ENCODE measurements at places on chromosomes 7 and 10.

DNA sequence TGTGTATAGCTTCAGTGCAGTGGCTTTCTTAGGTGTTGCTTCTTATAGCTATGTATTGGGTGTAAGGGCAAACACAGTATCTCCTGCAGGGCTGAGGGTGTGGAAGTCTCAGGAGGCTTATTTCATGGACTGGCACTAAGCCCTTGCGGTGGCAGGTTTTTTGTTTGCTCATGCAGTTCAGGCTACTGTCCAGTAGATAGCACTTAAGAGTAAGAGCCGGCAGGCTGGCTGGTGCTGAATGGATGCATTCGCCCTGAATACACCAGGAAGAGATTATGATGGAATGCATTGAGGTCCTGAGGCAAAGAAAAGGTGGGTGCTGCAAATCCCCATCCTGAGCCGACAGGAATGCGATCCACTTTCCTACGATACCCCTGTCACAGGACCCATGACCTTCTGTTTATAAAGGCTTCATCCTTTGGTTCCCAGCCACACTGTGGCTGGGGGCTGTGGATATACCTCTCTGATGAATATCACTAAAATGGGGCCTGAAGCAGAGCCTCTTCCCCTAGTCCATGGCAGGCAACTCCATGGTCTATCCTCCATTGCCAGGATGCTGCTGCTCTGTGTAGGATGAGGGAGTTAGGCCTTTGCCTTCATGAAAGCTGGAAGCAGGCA lies 44.9 kb downstream of the ANXA8 start:
- no peak for DNase-seq

GRCh38 chr7:8232999-8233847 lies 28.7 kb downstream of the ICA1 start:
- DNase-seq: no peak

- DNase-seq: no peak
These were observed 60.9 kb downstream of the BAMBI start for GRCh38 chr10:28738200-28738599.

DNA sequence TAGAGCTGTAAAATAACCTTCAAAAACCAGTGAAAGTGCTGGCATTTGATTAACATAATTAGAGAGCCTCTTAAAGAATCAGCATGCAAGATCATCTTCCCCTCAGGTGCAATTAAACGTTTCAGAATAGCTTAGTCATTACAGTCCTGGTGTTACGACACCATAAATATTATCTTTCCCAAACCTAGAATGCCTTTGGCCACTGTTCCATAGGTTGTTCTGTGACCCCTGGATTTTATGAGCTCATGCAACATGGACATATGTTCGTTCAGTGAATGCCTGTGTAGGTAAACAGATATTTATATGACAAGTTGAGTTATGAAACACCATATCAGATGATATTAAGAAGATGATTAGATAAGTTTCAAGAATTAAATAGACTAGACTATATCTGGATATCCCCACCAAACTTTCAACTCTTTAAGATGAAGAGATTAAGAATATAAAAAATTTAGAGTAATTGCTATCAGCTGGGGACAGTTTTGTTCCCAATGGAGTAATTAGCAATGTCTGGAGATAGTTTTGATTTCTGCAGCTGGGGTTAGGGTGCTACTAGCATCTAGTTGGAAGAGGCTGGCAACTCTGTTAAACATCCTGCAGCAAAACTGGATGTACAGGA lies 263.5 kb upstream of the DKK1 start:
- DNase-seq: no peak

- DNase-seq: no peak
These were observed 243.2 kb downstream of the FRMD4A start for GRCh38 chr10:14087566-14087965.

GRCh38 chr7:40297741-40298311 lies 163.0 kb downstream of the SUGCT start:
- DNase-seq: no peak

- no peak for DNase-seq
These were observed 4.8 kb downstream of the UPK3B start for GRCh38 chr7:76514926-76515771.

GRCh38 chr10:113285305-113285704 lies 267.5 kb upstream of the HABP2 start:
- no peak for DNase-seq

GRCh38 chr7:1802899-1803298 lies 132.8 kb downstream of the ELFN1 start:
- DNase-seq: no peak

DNA sequence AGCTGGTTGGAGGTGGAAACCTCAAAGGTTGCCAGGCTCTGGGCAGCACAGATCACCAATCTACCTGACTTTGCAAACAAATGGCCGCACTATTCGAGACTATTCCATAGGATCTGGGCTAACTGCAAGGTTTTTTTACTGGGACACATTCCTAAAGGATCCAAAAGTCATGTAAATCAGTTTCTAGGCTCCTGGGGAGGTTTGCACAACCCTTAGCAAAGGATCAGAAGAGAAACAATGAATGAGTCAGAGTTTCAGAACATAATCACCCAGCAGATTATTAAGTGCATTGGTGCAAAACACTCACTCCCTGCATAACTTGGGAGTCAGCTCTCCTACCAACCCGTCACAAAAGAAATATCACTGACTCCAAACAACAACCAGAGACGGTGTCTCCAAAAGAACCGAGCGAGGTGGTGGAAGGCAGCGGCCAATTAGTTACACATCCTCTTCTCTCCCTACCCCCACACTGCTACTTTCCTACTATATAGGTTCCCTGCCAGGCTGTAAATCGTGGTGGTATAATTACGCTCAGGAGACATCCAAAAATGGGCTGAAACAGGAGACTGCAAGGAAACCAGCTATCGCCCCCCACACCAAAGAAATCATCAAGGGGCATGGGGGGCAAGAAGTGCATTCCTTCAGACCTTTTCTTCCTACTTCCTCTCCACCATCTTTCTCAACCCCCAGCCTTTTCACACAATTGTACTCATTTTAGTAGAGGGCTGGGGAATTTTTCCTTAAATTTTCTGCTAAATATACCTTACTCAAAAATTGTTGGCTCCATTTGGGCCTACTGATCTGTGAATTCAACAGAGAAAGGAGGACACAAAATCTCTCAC lies 3.2 kb downstream of the UBE2H start:
- no peak for DNase-seq

- no peak for DNase-seq
These were observed 520.3 kb upstream of the LRRTM3 start for GRCh38 chr10:66405566-66405965.

- DNase-seq: no peak
These were observed 19.8 kb upstream of the PRRT4 start for GRCh38 chr7:128381161-128381821.

DNA sequence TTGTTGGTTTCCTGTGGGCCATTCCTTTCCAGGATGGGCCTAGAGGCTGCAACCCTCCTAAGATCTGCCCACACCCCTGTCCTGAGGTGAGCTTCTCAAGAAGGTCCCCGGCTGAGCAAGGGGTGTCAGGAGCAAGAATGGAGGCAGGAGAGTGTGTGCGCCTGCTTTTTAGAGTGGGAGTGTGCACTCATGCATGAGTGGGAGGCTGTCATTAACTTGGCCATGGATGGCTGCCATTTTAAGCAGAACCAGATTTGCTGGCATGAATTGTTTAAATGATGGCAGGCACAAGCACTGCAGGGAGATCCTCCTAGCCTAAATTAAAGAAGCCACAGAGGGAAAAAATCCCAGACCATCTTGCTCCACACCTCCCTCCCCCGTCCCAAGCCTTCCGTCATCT lies 2.9 kb upstream of the SGPL1 start:
- DNase-seq: no peak

GRCh38 chr10:33542752-33543505 lies 208.5 kb upstream of the NRP1 start:
- no peak for DNase-seq

DNA sequence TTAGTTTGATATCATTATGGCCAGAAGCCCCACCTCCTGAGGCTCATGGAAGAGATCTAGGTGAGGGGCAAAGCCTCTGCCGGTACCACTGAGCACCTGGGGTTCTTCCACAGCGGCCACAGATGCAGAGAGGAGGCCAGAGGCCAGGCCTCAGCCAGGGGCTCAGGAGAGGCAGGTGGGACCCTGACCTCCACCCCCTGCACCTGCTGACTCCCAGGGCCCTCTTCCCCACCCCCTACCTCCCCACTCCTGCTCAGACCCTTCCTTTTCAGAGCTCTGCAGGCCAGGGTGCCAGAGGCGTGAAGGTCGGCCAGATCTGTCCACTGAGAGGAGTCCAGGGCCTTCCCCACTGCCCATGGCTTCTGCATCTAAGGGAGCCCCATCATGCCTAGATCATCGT lies 178.7 kb upstream of the PPP2R2D start:
- no peak for DNase-seq

- DNase-seq: no peak
These were observed 19.4 kb upstream of the CABCOCO1 start for GRCh38 chr10:61643316-61643751.

All from esophagus squamous epithelium (tissue), 5 donors.